ENCODE measurements at places on chromosomes 1 and 21. TPM values are rescaled to one million over a fixed set of nuclear protein-coding genes. Genes with fewer than 3 reads are reported as not detected.
A peak's percentile ranks its signal among the peaks of the same experiment; 100 is the strongest.

The ETNK2 gene
- 13.5 TPM for total RNA-seq

The GOLT1A gene
- total RNA-seq: 26.0 TPM

The RAB7B gene
- total RNA-seq: 11.7 TPM

The MSH4 gene
- 0.55 TPM for total RNA-seq

The HAO2 gene
- total RNA-seq: 0.23 TPM

DNA sequence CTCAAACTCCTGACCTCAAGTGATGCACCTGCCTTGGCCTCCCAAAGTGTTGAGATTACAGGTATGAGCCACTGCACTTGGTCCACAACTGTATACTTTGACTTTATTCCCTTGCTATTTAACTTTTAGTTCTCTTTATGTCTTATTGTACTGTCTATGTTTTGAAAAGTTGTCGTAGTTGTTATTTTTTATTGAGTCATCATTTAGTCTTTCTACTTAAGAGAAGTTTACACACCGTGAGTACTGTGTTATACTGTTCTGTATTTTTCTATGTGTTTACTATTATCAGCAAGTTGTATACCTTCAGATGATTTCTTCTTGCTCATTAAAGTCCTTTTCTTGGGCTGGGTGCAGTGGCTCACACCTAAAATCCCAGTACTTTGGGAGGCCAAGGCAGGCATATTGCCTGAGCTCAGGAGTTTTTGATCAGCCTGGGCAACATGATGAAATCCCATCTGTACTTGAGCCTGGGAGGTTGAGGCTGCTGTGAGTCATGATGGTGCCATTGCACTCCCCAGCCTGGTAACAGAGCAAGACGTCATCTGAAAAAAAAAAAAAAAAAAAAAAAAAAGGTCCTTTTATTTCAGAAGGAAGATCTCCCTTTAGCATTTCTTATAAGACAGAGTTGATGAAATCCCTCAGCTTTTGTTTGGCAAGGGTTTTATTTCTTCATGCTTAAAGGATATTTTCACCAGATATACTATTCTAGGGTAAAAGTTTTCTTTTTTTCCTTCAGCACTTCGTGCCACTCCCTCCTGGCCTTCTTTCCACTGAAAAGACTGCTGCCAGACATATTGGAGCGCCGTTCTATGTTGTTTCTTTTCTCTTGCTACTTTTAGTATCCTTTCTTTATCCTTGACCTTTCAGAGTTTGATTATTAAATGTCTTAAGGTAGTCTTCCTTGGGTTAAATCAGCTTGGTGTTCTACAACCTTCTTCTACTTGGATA is 47.6 kb downstream of the TNFSF18 start:
- DNase-seq: no peak

DNA sequence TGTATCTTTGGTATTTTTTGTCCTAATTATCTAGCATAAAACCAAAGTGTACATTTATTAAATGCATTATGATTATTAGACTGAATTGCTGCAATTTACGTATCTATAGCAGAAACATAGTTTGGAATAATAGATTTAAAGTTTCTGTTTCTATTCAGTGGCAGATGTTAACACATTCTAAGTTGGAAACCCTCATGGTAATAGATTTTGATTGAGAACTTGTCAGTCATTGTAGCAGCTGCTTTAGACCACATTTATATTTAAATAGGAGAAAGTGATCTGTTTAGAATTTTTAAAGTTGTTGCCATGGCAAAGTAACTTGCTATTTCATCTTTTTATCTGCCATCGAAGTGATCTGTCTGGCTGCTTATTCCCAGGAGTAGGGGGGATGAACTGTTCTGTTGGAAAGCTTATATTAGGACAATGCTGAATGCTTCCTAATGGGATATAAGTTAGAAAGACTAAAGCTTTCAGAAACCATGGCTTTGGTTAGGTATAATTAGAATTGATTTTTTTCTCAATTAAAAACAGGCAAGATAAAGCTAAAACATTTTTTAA is 61.6 kb downstream of the HS2ST1 start:
- DNase-seq: no peak

DNA sequence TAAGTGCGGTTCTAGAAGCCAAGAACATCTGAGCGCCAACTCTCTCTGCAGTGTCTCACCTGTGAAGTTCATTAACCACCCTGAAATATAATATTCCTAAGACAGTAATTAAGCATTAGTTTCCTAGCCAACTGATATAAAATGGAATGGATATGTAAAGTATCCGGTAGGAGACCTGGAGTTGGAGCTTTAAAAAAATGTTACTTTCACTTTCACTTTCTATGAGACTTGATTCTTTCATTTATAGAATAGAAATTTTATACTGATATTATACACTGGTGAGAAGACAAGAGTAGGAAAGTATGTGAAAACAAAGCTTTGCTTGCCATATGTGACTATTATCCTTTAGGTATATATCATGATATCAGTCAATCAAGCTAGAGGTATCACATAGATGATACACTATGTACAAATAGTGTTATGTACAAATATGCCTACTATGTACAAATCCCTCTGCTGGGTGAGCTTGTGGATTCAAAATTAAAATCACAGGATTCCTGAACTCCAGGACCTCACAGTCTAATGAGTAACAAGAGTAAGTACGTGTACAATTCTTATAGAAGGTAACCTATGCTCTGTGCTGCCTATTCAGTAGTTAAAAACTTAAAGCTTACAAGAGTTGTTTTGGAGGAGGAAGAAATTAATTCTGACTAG is 934.2 kb downstream of the TTLL7 start:
- DNase-seq: no peak

DNA sequence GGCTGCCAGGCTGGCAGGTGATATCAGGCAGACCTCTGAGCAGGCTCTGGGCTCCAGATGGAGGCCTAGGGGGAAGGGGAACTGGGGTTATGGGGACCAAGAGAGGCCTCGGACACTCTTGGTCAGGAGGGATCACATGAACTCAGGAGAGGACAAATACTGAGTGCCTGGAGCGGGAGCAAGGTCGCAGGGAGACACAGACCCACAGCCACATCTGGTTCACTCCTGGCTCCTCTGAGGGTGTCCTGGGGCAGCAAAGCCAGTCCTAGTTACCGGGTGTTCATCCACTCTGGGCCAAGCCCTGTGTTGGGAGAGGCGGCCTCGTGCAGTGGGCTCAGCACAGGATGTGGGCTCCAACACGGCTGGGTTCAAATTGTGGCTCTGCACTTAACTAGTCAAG is 239.0 kb downstream of the PTPRU start:
- peak; percentile 40 for DNase-seq

GRCh38 chr1:152537496-152537895 is 23.2 kb downstream of the CRCT1 start:
- DNase-seq: no peak

- DNase-seq: no peak
Observed at GRCh38 chr1:209618756-209619420, 33.3 kb downstream of the LAMB3 start.

- no peak for DNase-seq
Observed at GRCh38 chr1:151713874-151714273, 2.7 kb downstream of the CELF3 start.

Data from ureter (tissue), 1 donor.